Left hindlimb (tissue), 1 donor: ENCODE measurements at places on chromosomes 2 and 18.

GRCh38 chr2:14615121-14615520 lies 17.4 kb upstream of the LRATD1 start:
- DNase-seq = no peak

DNA sequence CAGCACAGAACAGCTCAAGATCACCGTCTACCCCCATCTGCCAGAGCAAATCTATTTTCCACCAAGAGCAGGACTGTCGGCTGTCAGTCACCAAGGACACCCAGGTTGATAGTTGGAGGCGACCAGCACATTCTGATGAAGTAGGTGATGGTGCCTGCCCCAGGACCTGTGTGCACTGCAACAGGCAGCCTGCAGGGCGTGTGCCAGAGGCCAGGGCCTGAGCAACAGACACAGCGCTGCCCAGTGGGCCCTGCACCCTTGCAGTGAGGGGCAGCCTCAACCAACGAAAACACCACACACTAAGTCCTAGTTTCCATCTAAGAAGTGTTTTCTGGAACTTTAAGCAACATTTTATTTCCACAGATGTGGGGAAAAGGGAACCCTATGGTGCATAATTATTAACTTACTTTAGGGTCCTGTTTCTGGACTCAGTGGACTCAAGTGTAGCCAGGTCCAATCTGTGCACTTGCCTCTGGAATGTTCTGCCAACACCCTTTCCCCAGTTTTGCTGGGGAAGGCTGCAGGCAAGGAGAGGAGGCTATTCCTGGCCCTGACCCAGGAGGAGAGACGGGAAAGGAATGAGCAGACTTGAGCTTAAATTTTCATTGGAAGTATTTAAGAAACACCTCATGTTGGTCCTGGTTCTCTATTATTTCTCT lies 61.5 kb downstream of the ADNP2 start:
- DNase-seq = peak; percentile 22

- peak; percentile 62 for DNase-seq
Observed at GRCh38 chr2:191222507-191222906, 22.7 kb upstream of the MYO1B start.

DNA sequence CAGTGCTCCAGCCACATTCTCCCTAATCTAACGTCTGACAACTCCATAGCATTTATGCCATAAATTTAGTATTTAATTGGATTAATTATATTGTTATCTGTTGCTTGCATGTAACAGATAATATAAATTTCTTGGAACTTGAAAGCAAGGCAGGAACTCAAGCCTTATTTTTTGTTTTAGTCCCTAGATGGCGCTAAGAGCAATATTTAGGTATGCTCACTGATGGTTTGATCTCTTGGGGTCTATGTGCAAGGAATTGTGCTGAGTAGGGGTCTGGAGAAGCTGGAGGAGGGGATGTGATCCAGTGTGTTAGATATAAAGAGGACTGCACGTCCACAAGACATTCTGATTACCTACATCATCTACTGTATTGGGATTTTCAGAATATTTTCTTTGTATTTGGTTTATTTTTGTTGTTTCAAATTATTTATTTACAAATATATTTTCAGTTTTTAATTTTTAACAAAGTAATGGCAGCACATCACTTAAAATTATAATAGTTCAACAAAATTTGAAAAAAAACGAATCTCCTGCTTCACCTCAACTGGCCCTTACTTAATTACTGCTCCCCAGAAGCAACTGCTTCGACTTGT lies 32.8 kb downstream of the KATNAL2 start:
- DNase-seq = no peak

GRCh38 chr2:70192516-70192915 lies 1.7 kb upstream of the C2orf42 start:
- DNase-seq = no peak

- DNase-seq = no peak
Observed at GRCh38 chr18:42606886-42607495, 508.5 kb downstream of the RIT2 start.
